ENCODE measurements at places on chromosomes 2 and 18.

DNA sequence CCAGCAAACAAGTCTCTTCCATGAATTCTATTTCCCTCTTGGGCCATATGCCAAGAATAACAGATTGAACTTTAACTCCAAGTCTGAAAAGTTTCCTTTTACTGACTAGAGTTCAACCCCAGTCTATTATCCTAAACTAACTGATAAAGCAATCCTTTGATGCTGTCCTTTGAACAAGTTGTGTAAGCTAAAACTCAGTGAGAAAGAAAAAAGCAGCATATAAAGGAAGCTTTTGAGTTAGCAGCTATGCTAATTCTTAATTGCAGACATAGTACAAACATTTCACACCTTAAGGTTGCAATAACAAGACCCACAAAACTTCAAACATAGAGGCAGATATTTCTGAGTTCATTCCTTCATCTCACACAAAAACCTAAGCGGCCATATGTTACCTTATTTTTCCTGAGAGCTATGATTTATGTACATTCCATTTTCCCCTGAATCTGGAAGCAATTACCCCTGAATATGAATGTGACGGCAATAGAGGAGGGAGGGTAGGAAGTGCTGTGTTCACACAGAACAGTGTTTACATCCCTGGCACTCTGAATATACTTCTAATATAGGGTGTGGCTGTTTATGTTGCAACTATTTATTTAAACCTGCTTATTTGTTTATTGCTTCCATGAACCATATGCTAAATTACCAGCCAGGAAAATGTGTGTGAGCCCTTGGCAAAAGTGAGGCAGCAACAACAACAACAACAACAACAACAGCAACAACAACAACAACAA lies 180.6 kb downstream of the IRS1 start:
- no peak for DNase-seq

GRCh38 chr2:20300656-20301055 lies 50.0 kb downstream of the PUM2 start:
- no peak for DNase-seq

DNA sequence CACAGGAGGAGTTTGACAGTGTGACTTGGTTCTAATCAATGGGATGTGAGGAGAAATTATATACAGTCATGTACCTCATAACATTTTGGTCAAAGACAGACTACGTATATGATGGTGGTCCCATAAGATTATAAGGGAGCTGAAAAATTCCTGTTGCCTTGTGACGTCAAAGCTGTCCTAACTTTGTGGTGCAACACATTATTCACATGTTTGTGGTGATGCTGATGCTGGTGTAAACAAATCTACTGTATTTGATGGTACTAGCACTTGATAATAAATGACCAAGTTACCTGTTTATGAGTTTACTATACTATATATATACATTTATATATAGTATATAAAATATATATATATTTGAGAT lies 29.1 kb upstream of the TGIF1 start:
- DNase-seq, result no peak

DNA sequence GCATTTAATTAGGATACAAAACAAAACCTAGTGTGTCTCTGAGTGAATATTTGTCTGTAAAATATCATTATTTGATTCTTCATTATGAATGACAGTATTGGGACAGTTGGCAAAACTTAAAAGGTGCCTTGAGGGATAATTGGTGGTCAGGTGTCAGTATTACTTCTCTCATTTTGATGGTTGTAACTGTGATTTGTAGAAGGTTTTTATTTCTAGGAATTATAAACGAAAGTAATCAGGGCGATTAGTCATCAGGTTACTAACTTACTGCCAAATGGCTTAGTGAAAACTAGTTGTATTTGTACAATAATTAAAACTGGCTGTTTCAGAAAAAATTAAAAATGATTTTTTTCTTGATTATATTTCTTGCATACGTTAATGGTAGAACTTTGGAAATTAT lies 117.6 kb downstream of the BIRC6 start:
- DNase-seq, result no peak

DNA sequence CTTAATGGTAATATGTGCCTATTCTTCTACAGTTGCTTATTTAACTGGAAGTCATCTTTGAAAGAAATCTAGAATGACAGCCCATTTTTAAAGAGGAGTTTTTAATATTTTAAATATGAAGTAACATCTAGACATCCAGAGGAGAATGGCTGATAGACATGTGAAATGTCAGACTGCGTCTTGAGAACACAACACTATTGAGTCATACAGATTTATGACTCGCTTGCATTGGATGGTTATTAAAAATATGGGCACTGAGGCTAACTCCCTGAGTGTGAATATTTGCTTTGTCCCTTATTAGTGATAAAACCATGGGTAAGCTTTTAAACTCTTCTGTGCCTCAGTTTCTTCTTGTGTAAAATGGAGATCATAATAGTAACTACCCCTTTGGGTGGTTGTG lies 22.9 kb downstream of the TDRD15 start:
- DNase-seq, result no peak

DNA sequence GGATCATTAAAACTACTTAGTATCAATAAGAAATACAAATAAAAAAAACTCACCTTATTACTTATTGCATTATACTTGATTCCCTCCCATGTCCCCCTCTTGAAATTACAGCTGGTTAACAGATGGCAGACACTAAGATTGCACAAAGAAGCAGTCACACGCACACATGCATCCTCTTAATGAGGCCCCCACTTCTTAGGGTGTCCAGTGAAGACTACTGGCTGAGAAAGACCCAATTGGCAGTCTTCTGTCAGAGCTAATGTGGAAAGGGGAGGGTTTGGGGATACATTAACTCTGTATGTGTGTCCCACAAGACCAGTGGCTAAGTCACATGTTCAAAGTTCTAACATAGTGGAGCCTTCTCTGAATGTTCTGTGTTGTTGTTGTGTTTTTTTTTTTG lies 210.7 kb downstream of the MTX2 start:
- no peak for DNase-seq

GRCh38 chr18:813172-814071 lies 1.4 kb upstream of the YES1 start:
- peak; percentile 51 for DNase-seq

- DNase-seq, result no peak
Observed at GRCh38 chr2:239881561-239882320, 143.4 kb downstream of the NDUFA10 start.

DNA sequence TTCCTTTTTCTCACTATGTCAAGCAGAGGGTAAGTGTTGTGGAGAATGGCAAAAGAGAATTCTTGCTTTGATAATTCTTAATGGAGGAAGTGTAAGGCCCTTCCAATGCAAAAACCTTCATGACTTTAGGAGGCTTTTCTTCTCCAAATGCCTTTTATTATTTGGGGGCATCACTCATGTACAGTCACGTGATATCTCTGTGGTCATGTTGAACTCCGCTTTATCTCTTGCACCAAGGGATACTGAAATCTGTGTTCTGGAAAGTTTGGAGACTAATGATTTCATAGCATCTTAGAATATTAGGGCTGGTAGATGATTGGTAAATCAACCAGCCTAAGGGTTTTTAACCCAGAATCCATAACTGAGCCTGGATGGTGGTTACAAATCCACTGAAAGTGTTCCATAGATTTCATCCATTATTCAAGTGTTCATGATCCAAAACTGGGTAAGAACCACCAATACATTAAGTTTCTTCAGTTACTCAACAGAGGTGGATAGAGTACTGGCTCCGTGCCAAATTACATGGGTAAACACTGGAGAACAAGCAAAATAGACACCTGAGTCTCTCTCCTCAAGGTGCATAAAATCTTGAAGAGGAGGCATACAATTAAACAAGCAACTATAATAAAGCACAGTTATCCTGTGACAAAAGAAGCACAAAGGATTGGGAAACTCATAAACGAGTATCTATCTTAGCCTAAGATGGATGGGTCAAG lies 169.6 kb upstream of the EPHA4 start:
- no peak for DNase-seq

DNA sequence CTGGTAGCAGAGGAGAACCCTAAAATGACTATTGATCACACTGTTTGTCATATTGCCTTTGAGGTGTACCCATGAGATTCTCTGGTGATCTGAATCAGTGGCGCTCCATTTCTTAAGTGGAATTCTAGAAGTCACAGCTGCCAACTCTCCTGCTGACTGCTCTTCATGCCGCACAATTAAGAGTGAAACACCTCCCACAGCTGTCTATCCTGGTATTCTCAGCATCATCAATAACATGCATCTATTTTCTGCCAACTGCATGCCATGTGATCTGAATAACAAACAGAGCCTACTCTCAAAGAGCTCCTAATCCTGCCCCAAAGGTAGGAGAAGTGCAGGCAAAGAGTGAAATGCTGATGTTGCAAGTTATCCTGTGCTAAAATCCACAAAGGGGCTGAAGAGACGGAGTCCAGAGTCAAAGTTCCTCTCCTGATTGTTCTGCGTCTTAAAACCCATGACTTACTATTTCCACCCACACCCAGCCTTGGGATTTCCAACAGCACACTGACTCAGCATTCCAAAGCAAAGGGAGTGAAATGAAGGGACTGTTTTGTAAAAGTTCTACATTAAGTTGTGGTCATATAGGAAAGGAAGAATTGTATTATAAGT lies 13.7 kb upstream of the DAPL1 start:
- DNase-seq, result no peak

DNA sequence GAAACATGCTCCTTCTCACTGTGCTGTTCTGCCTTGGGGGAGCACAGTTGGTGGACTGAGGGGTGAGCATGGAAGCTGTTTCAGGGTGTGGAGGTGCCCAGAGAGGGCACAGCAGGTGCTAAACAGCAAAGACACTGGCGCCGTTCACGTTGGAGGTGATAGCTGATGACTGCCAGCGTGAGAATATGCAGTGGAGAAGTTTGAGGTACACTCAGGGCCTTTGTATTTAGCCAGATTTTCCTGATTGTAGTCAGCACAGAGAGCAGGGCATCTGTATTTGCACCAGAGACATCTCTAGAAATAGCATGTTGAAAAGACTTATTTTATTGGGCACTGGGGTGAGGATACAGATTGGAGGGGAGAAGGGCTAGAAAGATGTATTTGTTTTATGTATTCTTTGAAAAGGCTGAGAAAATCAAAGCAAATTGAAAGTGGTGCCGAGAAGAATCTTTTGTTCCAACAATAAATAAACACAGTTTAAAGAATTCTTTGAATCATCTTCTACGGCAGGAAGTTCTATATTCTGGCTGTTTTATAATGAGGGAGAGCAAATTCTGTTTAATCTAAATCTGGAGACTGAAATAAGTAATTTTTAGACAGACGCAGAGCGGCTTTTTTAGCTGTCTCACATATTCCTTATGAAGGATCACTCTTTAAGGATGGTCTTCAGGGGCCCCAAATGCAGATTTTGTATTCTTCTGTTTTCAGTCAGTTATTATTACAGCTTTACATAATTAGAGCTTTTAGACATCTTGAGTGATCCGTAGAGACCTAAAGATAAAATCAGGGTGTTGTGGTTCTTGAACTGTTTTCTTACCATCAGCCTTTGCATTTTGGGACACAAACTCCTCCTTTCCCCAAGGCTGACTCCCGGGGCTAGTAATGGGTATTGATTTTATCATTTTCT lies 7.1 kb downstream of the ZNF532 start:
- DNase-seq, result no peak

DNA sequence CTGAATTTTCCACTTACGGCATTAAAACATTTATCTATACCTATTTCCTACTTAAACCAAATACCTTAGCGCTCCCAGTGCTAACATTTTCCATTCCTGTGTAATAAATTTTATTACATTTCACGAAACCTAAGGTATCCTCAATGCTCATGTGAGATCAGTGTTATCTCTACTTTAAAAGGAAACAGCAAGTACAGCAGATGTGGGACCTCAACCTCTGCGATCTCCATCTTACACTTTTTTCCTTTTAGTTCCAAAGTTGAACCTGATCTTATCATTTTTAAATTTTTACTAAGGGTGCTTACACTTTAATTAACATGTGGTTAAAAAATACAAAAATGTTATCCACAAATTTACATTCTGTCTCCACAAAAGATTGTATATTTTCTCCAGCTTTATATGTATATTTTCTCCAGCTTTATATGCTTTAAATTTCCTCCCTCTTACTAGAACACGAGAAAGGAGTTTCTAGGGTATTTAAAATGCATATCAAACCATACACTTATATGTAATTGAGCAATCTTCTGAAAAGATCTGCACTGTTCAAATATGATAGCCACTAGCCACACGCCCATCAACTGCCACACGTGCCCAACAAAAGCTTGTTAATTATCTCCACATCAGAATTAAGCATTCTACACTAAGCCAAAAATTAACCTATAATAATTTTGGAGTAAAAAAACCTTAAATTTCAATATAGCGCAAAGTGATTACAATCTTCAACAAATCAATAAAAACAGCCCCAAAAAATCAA lies 38.1 kb downstream of the MBOAT2 start:
- DNase-seq, result no peak
